Lower leg skin (tissue), 4 donors: ENCODE measurements at places on chromosomes 5 and 9. TPM values are rescaled to one million over a fixed set of nuclear protein-coding genes. Genes with fewer than 3 reads are reported as not detected.

The GMCL2 gene
- not detected for total RNA-seq

The HAVCR1 gene
- total RNA-seq: not detected

The RBM27 gene
- total RNA-seq: 19.4 TPM

The HACD4 gene
- 3.1 TPM for total RNA-seq
